ENCODE measurements at places on chromosomes 2 and 18. TPM values are rescaled to one million over a fixed set of nuclear protein-coding genes. Genes with fewer than 3 reads are reported as not detected.

The WNT6 gene
- not detected for total RNA-seq

DNA sequence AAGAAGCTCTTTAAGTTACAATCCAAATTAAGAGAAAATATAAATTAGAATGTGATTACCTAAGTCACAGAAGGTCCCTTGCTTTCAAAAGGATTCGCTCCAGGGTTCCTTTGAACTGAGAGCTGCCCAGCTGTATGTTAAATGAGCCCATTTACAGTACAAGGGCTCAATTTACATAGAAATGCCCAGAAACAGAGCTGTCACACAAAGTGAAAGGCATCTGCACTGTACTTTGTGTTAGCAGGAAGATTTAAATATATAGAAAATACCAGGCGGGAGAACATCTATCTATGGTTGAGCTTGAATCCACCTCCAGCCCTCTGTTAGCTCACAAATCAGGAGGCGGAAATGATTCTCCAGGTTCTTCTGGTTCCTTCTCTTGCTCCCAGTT is 272.9 kb downstream of the PAX3 start:
- ATAC-seq: peak; percentile 98

DNA sequence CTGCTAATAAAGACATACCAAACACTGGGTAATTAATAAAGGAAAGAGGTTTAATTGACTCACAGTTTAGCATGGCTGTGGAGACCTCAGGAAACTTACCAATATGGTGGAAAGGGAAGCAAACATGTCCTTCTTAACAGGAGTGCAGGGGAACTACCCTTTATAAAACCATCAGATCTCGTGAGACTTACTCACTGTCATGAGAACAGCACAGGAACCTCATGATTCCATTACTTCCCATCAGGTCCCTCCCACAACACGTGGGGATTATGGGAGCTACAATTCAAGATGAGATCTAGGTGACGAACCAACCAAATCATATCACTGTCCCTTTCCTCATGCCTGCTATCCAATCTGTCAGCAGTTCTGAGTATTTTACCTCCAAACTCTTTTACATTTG is 586.7 kb downstream of the TDRD15 start:
- ATAC-seq: no peak

DNA sequence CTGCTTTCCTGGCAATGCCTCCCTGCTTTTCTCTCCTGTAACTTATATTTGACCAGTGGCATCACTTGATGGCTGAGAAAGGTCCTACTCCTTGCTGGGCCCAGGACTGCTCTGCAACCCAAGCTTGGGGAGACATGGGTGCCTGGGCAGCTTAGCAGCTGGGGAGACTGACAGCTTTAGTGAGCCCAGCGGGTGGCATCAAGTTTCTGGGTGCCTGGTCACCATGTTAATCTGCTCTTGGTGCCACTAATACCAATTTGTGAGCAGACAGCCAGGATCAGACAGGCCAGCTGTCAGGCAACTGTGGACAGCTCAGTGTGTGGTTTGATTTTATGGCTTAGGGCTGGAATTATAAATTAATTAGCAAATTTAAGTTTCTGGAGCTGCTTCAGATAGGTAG is 144.8 kb upstream of the GLI2 start:
- ATAC-seq: no peak

GRCh38 chr2:172216477-172216876 is 113.8 kb upstream of the DLX2 start:
- ATAC-seq: peak; percentile 81

The MC2R gene
- total RNA-seq: 0.44 TPM

DNA sequence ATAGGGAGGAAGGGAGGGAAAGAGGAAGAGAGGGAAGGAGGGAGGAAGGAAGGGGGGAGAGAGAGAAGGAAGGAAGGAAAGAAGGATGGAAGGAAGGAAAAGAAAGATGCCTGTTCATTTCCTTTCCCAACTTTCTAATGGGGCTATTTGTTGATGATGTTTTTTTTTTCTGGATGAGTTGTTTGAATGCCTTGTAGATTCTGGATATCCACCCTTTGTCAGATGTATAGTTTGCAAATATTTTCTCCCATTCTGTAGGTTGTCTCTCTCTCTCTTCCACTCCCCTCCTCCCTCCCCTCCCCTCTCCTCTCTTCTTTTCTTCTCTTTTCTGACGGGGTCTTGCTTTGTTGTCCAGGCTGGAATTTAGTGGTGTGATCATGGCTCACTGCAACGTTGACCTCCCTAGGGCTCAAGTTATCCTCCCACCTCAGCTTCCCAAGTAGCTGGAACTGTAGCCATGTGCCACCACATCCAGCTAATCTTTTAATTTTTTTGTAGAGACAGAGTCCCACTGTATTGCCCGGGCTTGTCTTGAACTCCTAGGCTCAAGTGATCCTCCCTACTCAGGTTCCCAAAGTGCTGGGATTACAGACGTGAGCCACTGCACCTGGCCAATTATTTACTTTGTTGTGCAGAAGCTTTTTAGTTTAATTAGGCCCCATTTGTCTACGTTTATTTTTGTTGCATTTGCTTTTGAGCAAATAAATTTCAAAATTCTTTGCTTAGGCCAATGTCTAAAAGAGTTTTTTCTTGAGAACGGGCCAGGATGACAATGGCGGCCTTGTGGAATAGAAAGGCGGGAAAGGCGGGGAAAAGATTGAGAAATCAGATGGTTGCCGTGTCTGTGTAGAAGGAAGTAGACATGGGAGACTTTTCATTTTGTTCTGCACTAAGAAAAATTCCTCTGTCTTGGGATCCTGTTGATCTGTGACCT is 57.3 kb upstream of the FAM117B start:
- ATAC-seq: no peak

GRCh38 chr2:217797165-217797564 is 205.6 kb downstream of the TNS1 start:
- ATAC-seq: no peak

GRCh38 chr2:145688156-145688555 is 1168.2 kb upstream of the ZEB2 start:
- ATAC-seq: no peak

- ATAC-seq: no peak
Measured at GRCh38 chr2:109675666-109676345, 61.6 kb downstream of the SOWAHC start.

GRCh38 chr2:160006475-160006874 is 55.9 kb downstream of the PLA2R1 start:
- no peak for ATAC-seq

The PTPRM gene
- 53.2 TPM for total RNA-seq

DNA sequence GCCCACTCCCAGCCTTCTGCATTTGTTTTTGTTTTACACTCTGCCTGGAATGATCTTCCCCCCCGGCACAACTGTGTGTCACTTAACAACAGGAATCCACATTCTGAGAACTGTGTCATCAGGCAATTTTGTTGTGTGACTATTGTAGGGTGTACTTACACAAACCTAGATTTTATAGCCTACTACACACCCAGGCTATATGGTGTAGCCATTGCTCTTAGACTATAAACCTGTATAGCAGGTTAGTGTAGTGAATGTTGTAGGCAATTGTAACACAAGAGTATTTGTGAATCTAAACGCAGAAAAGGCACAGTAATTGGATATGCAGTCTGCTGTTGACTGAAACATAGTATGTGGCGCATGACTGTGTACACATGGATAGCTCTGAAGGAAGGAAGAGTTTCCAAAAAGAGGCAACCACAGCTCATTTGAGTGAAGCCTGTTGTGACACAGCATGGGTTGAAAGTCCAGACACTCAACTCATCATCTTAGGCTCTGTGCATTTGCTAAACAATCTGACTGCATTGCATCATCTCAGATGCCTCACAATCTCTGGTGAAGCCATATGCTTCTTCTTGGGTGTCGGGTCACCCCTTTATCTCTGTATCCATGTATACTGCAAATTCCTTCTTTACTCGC is 506.6 kb upstream of the SPHKAP start:
- peak; percentile 6 for ATAC-seq

GRCh38 chr18:3088449-3088848 is 75.5 kb upstream of the LPIN2 start:
- ATAC-seq: no peak

All from motor neuron (in vitro differentiated cells).